ENCODE measurements at places on chromosomes 13 and 19. TPM values are rescaled to one million over a fixed set of nuclear protein-coding genes. Genes with fewer than 3 reads are reported as not detected.

- H3K4me3 ChIP-seq: no peak overlapping the region
- no peaks in the 10 kb centered on the region for H3K4me1 ChIP-seq
- H3K36me3 ChIP-seq: no peaks in the 10 kb centered on the region
These were observed 95.0 kb downstream of the KCTD12 start for GRCh38 chr13:76790980-76791819.

Gene NFIX
- total RNA-seq: 3.3 TPM

DNA sequence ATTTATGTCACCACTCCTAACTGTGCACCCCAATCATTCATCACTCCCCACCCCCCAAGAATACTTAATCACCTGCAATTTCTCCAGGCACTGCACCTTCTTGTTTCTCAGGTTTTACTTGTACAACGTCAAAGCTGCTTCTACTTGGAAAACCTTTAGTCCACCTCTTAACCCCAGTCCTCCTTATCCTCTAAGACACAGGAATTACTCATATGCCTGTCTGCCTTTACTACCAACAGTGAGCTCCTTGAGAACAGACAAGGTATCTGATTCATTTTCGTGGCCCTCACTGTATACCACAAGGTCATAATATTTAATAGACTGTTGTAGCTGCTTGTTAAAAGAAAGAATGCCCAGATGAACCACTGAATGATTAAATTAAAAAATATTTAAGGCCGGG is 21.0 kb upstream of the NDFIP2 start:
- no peaks in the 10 kb centered on the region for H3K27me3 ChIP-seq
- H3K4me1 ChIP-seq: no peaks in the 10 kb centered on the region
- no peak overlapping the region for H3K27ac ChIP-seq

DNA sequence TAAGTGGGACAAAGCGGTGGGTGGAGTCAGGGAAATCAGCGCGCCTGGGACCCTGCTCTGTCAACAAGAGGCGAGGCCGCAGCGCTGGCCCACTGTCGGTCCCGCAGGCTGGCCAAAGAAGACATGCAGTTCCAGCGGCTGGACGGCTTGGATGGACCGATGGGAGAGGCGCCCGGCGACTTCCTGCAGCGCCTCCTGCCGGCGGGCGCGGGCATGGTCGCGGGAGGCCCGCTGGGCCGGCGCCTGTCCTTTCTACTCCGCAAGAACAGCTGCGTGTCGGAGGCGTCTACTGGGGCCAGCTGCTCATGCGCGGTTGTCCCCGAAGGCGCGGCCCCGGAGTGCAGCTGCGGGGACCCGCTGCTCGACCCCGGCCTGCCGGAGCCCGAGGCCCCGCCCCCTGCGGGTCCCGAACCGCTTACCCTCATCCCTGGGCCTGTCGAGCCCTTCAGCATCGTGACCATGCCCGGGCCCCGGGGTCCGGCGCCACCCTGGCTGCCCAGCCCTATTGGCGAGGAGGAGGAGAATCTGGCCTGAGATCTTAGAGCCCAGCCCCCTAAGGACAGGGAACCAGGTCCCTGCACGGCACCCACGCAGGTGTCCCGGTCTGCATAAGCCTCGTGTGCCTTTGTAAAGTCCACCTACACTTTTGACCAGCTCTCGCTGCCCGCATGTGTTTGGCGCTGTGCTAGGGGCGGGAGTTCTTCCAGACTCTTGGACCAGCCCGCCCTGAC is 6.1 kb downstream of the BEST2 start:
- H3K27me3 ChIP-seq: peaks cover 11% of the 10 kb centered on the region
- no peak overlapping the region for H3K27ac ChIP-seq
- H3K4me3 ChIP-seq: no peak overlapping the region
- peaks cover 14% of the 10 kb centered on the region for H3K4me1 ChIP-seq
- H3K36me3 ChIP-seq: no peaks in the 10 kb centered on the region

GRCh38 chr13:46844431-46844830 is 47.5 kb upstream of the ESD start:
- H3K27me3 ChIP-seq: no peaks in the 10 kb centered on the region
- no peak overlapping the region for H3K4me3 ChIP-seq
- no peaks in the 10 kb centered on the region for H3K36me3 ChIP-seq
- DNase-seq: no peak
- no peaks in the 10 kb centered on the region for H3K4me1 ChIP-seq
- H3K27ac ChIP-seq: no peak overlapping the region

DNA sequence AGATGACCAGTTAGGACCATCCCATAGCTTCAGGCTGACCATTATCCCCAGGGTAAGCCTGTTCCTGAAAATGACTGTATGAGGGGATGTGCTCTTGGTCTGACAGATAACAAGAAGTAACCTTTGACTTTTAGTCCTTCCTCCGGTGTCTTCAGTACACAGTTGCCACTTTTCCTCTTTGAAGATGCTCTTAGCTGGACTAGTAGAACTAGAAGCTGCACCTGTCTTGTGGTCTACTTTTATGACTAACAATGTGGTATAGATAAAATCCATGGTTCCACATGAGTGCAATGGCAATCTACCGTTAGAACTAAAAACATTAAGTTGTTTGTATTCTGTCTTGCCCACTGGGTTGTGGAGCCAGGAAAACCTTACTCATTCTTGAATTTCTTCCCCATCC is 5.9 kb upstream of the RUBCNL start:
- DNase-seq: no peak
- H3K4me3 ChIP-seq: no peak overlapping the region
- H3K27ac ChIP-seq: no peak overlapping the region
- H3K4me1 ChIP-seq: peaks cover 12% of the 10 kb centered on the region
- peaks cover 3% of the 10 kb centered on the region for H3K27me3 ChIP-seq
- H3K36me3 ChIP-seq: no peaks in the 10 kb centered on the region

- H3K27me3 ChIP-seq: peaks cover 36% of the 10 kb centered on the region
- no peak for DNase-seq
- H3K36me3 ChIP-seq: no peaks in the 10 kb centered on the region
- no peak overlapping the region for H3K27ac ChIP-seq
- peak overlapping the region; percentile 46 for H3K4me3 ChIP-seq
- H3K4me1 ChIP-seq: peaks cover 14% of the 10 kb centered on the region
These were observed 1.5 kb downstream of the GAS6 start for GRCh38 chr13:113862191-113862930.

DNA sequence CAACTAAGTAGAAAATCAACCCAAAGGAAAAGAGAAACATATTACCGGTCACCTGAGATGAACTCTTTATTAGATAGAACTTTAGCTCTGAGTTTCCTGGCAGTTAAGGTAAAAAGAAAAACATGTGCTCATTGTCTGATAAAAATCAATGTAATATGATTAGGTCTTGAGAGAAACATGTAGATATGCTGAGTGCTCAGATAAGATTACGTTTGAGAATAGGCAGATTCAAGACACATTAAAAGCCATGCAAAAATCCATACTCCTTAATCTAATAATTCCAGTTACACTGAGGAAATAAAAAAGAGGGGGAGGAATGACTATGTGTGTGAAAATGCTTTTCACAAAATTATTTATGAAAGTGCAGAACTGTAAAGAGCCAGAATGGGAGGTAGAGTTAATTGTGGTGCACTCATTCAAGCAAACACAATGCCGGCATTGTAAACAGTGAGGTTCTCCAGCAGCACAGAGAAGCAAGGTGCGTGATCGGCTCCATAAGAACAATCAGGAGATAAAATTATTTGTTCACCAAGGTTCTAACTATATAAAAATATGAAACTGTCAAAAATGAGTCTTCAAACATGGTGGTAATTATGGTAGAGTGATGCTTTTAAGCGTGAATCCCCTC is 88.8 kb downstream of the MBNL2 start:
- H3K27me3 ChIP-seq: no peaks in the 10 kb centered on the region
- DNase-seq: no peak
- no peaks in the 10 kb centered on the region for H3K36me3 ChIP-seq
- H3K4me1 ChIP-seq: peaks cover 3% of the 10 kb centered on the region
- H3K4me3 ChIP-seq: no peak overlapping the region

Gene RNF113B
- not detected for total RNA-seq

- no peak for DNase-seq
- H3K4me1 ChIP-seq: no peaks in the 10 kb centered on the region
- no peaks in the 10 kb centered on the region for H3K36me3 ChIP-seq
- H3K27me3 ChIP-seq: no peaks in the 10 kb centered on the region
These were observed 602.9 kb downstream of the OLFM4 start for GRCh38 chr13:53631511-53631910.

Gene ZNF414
- 36.3 TPM for total RNA-seq

Gene OLFM4
- total RNA-seq: not detected

Gene WDR87
- not detected for total RNA-seq

Gene ENOX1
- total RNA-seq: not detected

Gene NMRK2
- total RNA-seq: not detected

Gene FBN3
- not detected for total RNA-seq

Gene SIGLEC10
- 0.39 TPM for total RNA-seq

DNA sequence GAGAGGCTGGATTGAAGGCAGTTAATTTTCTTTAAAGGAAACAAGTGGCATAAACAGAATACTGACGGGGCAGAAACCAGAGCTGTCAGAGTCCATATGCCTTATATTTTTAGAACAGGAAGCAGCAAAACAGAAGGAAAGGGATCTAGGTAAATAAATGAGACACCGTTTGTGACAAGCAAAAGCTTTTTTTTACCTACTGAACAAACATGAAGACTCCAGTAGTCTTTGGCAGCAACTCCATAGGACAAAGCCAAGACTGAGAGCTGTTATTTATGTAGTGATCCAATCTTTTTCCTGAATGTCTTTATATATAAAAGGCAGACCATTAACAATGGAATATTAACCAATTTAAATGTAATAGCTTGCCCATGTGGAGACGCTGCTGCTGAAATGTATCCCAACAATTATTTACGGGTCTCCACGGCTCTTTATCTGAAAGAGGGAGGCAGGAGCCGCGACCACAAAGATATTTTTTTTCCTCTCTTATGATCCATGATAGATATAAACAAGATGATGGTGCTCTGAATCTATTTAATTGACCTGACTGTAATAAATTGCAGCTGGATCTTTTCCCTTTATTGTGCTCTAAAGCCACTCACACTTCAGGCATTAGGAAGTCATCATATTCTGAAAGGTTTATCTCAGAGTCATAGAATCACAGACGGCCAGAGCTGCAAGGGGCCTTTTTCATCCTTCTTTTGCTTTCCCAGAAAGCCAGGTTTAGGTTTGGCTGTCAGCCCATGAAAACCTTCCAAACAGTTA is 687.8 kb downstream of the EFNB2 start:
- H3K4me3 ChIP-seq: no peak overlapping the region
- no peaks in the 10 kb centered on the region for H3K36me3 ChIP-seq
- DNase-seq: no peak

DNA sequence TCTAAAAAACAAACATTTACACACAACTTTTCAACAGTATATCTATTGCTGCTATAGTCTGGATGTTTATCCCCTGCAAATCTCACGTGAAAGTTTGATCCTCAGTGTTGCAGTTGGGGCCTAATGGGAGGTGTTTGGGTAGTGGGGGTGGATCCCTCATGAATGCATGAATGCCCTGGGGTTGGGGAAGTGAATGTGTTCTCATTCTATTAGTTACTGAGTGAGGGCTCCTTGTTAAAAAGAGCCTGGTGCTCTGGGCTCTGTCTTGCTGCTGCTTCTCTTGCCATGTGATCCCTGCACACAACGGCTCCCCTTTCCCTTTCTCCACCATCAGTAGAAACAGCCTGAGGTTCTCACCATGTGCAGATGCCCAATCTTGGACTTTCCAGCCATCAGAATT is 242.7 kb upstream of the HTR2A start:
- no peak overlapping the region for H3K4me3 ChIP-seq
- DNase-seq: no peak
- no peaks in the 10 kb centered on the region for H3K36me3 ChIP-seq

GRCh38 chr19:42368360-42368759 is 21.7 kb downstream of the CNFN start:
- H3K36me3 ChIP-seq: peaks cover 3% of the 10 kb centered on the region
- no peaks in the 10 kb centered on the region for H3K4me1 ChIP-seq

DNA sequence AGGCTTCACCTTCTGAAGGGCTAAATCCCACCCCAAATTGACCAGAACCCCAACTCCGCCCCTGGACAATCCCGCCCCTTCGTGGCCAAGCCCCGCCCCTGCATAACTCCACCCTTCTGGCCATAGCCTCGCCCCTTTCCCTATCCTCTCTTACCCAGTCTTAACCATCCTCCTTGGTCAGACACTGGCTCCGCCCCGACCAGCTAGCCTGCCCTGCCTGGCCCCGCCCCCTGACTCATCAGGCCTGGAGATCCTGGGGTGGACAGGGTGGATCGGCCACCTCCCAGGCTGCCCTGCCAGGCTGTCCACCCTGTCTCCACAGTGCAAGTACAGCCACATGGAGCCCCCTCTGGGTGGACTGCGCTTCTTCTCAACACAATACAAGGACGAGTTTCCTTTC is 8.0 kb upstream of the ZNF358 start:
- no peak for DNase-seq
- H3K4me1 ChIP-seq: peaks cover 19% of the 10 kb centered on the region
- H3K4me3 ChIP-seq: no peak overlapping the region
- H3K36me3 ChIP-seq: no peaks in the 10 kb centered on the region
- peaks cover 15% of the 10 kb centered on the region for H3K27me3 ChIP-seq
- H3K27ac ChIP-seq: no peak overlapping the region

GRCh38 chr13:45082964-45083363 is 37.3 kb upstream of the GTF2F2 start:
- no peaks in the 10 kb centered on the region for H3K4me1 ChIP-seq
- H3K4me3 ChIP-seq: no peak overlapping the region
- no peak for DNase-seq
- H3K27ac ChIP-seq: no peak overlapping the region

GRCh38 chr19:15317392-15318071 is 14.8 kb downstream of the BRD4 start:
- no peak overlapping the region for H3K4me3 ChIP-seq
- DNase-seq: no peak
- H3K4me1 ChIP-seq: peaks cover 91% of the 10 kb centered on the region
- H3K27me3 ChIP-seq: no peaks in the 10 kb centered on the region

- H3K27me3 ChIP-seq: no peaks in the 10 kb centered on the region
- peak overlapping the region; percentile 19 for H3K4me3 ChIP-seq
- H3K36me3 ChIP-seq: no peaks in the 10 kb centered on the region
- no peak overlapping the region for H3K27ac ChIP-seq
These were observed 216.2 kb downstream of the IRS2 start for GRCh38 chr13:109569958-109570711.

GRCh38 chr19:50739914-50740426 is 16.8 kb downstream of the CLEC11A start:
- no peaks in the 10 kb centered on the region for H3K36me3 ChIP-seq
- no peaks in the 10 kb centered on the region for H3K4me1 ChIP-seq
- DNase-seq: no peak

GRCh38 chr13:29936051-29936813 is 85.8 kb upstream of the UBL3 start:
- no peaks in the 10 kb centered on the region for H3K27me3 ChIP-seq
- peak overlapping the region; percentile 82 for H3K27ac ChIP-seq
- peak; percentile 45 for DNase-seq
- H3K4me3 ChIP-seq: peak overlapping the region; percentile 64
- peaks cover 64% of the 10 kb centered on the region for H3K4me1 ChIP-seq
- H3K36me3 ChIP-seq: peaks cover 2% of the 10 kb centered on the region

Gene PRR20D
- not detected for total RNA-seq

GRCh38 chr19:55304980-55305379 is 20.2 kb downstream of the TMEM150B start:
- H3K27ac ChIP-seq: no peak overlapping the region
- no peaks in the 10 kb centered on the region for H3K27me3 ChIP-seq
- no peak overlapping the region for H3K4me3 ChIP-seq
- no peak for DNase-seq

All from CD4-positive, alpha-beta T cell (primary cell).